NCI-H2107 (cell line): ENCODE measurements at places on chromosomes 3 and 15.

GRCh38 chr15:46956881-46957280, 760.4 kb upstream of the SEMA6D start:
- DNase-seq, result no peak

- no peak for DNase-seq
These were observed 29.9 kb upstream of the GNB5 start for GRCh38 chr15:52220937-52221660.

DNA sequence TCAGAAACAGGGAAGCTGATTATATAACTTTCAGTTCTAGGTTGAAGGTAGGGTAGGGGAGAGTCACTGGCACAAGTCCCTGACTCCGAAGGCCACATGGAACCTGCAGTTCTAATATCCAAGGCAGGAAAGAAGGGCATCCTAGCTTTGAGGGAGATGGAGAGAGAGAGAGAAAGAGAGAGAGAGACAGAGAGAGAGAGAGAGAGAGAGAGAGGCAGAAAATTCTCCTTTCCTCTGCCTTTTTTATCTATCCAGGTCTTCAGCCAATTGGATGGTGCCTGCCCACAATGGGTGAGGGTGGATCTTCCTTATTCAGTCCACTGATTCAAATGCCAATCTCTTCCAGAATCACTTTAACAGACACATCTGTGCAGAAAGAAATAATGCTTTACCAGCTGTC, 35.7 kb upstream of the TMEM45A start:
- no peak for DNase-seq

GRCh38 chr15:55035749-55036148, 161.0 kb downstream of the RSL24D1 start:
- DNase-seq, result no peak

GRCh38 chr15:77807115-77807514, 174.4 kb upstream of the LINGO1 start:
- no peak for DNase-seq

- peak; percentile 4 for DNase-seq
These were observed 609 bp downstream of the GOLGA8A start for GRCh38 chr15:34436956-34437442.

DNA sequence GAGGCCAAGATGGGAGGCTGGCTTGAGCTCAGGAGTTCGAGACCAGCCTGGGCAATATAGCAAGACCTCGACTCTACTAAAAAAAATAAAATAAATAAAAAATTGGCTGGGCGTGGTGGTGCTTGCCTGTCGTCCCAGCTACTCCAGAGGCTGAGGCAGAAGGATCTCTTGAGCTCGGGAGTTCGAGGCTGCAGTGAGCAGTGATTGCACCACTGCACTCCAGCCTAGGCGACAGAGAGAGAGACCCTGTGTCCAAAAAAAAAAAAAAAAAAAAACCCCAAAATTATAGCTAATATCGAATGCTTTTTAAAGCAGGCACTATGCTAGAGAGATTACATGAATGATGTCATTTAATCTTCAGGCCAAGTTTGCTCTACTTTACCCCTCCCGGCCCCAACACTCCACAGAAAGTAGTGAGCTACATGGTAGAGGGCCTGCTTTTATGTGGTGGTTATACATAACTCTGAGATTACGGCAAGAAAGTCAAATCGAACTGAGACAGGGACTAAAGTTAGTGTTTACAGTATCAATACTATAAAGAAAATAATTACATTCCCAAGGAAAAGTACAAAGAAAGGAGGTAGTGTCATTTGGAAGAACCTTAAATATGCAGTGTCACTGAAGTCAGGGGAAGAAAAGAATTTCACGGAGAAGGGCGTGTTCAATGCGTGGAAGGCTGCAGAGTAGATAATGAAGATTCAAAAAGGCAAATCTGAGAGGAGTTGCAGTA, 1.1 kb downstream of the ADPGK start:
- DNase-seq, result no peak

- no peak for DNase-seq
These were observed 84.8 kb upstream of the FOXB1 start for GRCh38 chr15:59918994-59919951.

DNA sequence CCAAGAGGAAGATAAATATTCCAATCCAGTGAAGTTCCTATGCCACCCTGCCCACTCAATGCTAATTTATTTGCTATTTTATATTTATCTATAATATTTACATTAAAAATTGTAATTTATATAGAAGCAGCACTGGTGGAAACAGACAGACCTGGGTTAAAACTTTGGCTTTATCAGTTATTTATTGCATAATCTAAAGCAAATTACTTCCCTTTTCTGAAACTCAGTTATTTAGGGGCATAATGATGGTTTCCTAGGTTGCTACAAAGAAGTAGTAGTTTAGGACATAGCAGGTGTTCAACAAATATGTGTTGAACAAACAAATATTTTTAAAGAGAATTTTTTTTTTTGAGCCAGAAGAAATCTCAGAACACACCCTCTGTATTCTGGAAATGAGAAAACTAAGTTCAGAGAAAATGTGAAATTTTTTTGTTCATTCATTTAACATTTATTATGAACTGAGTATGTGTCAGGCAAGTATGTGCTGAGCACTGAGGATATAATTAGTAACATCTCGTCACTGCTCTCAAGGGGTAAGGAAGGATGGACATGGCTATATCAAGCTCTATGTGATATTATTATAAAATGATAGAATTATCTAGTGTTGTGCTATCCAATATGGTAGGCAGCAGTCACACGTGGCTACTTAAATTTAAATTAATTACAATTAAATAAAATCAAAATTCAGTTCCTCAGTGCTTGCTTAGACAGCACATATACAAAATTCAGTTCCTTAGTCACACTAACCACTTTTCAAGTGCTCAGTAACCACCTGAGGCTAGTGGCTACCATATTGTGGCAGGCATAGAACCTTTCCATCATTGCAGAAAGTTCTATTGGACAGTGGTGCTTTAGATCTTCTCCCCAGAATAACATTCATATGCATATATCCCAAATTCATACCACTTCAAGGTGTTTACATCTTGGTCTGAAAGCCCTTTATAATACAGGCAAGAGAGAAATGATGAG, 7.0 kb upstream of the UBE2Q2 start:
- no peak for DNase-seq

DNA sequence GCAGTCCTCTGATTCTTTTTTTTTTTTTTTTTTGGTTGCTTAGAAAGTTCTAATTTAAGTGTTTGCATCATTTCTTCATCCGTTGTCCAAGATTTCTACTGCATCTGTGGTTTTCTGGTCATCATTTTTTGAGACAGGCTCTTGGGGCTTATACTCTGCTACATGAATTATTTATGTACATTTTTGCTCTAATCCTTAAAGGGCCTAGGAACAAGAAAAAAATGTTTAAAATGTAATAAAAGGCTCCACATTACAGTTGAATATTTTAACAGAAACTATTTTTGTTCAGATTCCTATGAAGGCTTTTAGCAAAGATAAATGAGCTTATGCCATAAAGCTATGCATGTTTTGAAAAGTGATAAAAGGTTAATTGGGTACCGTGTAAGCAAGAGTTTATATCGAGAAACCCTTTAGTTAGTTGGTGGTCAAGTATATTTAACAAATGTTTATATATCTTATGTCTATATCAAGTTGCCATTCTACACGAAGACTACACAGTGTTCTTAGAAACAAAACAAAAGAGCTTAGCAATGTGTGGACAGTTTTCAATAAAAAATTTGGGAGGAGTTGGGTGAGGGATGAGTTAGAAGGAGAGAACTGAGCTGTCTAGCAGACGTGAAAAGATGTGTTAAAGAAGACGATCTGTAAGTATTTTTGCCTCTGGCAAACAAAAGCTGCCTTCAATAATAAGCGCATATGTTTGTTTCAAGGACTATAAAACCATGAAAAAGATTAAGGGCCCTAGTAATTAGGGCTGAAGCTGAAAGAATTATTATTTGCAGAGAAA, 563.6 kb upstream of the NAALADL2 start:
- no peak for DNase-seq

DNA sequence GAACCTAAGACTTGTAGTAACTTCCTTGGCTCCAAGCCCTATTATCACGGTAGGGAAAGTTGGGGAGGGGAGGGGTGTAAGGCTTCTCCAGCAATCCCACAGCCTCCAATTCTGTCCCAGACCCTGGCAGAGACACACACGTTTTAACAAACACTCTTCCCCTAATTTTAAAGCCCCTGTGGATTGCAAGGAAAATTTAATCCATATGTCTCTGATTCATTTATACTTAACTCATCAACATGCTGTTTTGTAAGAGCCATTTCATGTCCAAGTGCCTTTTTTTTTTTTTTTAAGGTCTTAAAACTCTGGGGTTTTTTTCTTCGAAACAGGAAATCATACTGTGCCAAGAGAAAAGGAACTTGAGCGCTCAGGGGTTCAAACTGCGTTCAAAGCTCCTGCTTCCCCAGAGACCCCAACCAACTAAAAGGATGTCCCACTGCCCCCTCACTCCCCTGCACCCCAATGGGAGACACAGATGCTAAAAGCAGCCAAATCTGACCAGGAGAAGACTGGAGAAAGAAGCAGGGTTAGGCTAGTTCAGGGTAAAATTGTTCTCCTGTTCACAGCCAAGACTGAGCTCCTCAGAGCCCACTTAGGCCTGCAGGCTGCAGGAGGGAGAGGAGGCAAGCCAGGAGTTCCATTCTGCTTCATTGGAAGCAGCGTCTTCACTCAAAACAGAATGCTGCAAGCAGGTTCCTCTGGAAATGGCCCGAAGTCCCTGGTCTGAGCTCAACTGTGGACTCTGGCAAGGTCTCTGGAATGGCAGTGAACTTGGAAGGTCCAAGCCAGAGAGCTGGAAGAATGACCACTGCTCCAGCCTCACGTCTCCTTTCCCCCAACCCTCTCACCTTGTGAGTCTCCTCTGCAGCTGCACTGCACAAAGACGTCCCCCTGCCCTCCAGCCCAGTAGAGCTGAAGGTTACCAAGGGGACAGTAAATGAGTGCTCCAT, 172.5 kb downstream of the NTRK3 start:
- DNase-seq, result no peak

- DNase-seq, result no peak
These were observed 103.2 kb downstream of the GABRG3 start for GRCh38 chr15:27074179-27074578.

DNA sequence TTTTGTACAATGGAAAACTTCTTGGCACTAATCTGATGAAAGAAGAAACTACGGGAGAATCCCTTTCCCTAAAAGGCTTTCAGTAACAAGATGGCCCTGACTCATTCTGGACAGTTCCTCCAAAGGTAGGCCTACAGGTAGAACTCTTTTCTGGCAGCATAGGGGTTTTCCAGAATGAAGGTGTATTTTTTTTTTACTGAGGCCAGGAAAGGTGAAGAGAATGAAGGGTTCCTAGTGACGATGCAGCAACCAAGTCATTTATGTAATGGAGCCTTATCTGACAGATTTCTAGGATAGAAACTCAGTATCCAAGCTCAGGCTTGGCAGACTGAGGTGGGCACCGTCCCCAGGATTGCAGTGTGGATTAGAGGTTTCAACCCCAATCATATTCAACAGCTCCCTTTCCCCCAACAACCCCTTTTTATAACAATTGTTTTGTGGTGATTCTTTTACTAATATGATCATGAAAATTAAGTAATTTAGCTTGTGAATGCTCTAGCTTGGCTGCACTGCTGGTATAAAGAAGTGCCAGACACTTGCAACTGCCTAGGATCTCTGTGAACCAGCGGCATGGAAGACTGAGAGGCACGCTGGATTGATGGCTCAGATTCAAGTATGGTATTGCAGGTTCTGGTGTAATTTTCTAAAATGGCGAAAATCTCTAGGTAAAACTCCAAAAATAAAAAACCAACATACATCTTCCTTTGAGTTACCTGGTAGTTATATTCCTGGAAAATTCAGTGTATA, 8.7 kb upstream of the TRIM69 start:
- no peak for DNase-seq

DNA sequence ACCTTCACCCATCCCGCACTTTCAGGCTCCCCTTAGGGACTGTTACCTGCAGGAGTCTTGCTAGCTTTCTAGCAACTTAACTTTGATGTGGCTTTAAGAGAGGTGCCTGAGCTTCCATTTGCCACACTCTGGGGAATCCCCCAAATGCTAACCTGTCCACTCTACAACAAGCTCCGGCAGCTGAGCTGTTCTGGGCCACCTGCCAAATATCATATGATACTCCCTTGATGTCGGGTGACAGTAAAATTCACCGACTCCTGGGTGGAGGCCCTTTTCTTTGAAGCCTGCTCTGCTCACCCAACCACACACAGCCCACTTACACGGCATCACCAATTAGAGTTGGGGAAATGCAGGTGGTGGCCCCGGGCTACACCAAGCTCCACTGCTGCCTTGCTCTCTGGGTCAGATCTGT, 38.0 kb upstream of the XCR1 start:
- peak; percentile 63 for DNase-seq

DNA sequence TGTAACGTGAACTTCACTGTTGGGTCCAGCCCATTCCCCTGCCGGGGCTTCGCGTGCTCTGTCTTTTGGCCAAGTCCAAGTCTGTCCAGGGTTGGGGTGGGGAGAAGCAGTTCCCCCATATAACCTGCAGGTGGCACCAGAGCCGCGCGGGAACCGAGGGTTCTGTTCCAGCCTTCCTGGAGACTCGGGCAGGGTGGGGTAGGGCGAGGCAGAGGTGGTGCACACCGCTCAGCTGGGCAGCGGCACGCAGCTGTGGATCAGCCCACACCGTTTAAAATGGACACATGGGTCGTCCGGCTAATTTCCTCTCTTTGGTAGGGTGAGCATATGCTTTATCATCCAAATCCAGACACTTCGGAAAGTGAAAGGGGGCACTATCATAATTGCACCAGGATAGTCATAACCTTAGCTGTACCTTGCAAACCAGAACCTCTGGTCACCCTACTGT, 118.1 kb downstream of the TBC1D2B start:
- peak; percentile 3 for DNase-seq

DNA sequence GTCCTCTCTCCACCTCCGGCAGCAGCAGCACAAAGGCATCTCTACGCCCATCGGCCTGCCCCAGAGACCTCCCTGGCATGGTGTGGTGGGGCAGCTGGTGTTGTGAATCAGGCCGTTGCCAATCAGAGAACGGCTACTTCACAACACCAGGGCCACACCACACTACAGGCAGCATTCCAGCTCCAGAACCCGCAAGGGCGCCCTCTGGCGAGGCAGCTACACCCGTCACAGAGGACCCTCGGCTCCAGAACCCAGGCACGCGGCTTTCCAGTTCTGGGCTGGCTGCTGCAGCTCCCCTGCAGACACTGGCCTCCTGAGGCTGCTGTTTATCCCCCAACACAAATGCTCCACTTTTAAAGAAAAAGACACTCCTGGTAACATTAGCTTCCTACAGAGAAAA, 127.5 kb upstream of the TOPAZ1 start:
- DNase-seq, result no peak

DNA sequence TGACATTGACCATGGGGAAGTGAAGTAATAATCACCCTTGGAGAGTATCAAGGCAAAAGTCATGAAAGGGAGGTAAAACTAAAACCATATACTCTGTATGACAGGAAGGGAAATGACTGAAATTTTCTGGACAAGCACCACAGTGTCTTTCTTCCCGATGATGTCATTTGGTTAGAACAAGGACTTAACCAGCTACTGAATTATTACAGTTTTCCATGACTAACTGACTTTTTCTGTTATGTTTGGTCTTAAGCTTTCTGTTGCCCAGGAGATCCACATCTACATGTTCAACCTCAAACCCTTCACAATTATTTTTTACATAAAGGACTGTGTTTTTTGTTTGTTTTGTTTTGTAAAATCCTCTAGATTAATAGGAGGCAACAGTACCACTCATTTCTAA, 191.9 kb upstream of the IL12A start:
- no peak for DNase-seq
